ENCODE measurements at places on chromosomes 1 and 21.

DNA sequence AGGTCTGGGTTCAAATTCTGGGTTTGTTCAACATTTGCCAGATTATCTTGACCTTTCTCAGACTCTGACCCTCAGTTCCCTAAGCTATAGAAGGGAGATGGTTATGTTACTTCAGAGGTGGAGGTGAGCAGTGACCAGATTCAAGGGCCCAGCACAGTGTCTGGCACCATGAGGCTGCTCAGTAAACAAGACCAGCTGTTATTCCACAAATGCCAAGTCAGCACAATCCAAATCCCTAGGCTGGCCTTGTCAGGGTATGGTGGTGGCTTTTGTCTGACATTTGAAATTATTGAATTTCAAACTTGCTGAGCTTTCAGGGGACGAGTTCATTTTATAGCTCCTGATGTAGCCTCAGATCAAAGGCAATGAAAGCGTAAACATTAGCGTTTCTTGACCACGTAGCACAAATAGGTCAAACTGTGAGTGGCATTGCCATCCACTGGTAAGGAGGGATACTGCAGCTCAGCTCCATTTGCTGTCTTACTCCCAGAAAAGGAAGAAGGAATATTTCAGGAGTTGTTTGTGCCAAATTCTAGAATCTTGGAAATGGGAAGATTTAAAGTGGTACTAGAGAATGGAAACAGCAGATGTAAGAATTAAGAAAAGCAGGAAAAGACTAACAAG lies 94.3 kb upstream of the EDN2 start:
- DNase-seq: no peak

GRCh38 chr1:171794085-171794484 lies 12.6 kb downstream of the METTL13 start:
- no peak for DNase-seq

DNA sequence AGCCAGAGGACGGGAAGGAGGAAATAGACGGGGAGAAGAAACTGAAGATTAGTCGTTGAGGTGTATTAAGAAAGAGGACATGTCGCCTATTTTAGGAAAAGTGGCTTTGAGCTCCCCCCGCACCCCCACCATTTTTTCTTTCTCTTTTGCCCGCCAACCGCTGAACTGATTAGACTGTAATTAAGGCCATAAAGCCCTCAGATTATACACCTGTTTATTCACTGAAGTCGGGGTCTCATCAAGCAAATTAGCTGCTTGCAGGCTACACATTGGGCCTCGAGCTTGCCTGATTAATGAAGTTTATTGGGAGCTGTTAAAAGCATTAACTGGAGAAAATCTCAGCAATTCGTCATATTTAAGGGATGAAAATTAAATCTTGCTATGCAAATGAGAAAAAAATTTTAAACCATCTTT lies 119.4 kb upstream of the RRP15 start:
- no peak for DNase-seq

GRCh38 chr1:89927049-89927448 lies 67.9 kb upstream of the ZNF326 start:
- DNase-seq: no peak

DNA sequence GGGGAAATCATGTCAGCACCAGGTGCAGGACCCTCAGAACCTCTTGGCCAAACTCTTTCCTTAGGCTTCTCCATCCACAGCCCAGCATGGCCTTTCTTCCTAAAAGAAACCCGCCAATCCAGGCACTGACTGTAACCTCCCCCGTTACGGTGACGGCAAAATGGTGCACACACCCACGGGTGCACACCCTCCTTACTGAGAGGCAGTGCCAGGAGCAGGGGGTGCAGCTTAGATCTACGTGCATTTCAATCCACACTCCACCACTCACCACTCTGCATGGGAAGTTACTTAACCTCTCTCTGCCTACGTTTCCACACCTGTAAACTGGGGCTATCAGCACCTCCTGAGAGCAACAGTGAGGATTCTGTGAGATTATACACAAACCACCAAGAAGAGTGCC lies 31.0 kb downstream of the SUSD4 start:
- no peak for DNase-seq

- DNase-seq: no peak
These were observed 78.5 kb downstream of the RUNX1 start for GRCh38 chr21:34970566-34970965.
